Heart right ventricle (tissue), 16 donors: ENCODE measurements at places on chromosomes 4 and X. TPM values are rescaled to one million over a fixed set of nuclear protein-coding genes. Genes with fewer than 3 reads are reported as not detected.

DNA sequence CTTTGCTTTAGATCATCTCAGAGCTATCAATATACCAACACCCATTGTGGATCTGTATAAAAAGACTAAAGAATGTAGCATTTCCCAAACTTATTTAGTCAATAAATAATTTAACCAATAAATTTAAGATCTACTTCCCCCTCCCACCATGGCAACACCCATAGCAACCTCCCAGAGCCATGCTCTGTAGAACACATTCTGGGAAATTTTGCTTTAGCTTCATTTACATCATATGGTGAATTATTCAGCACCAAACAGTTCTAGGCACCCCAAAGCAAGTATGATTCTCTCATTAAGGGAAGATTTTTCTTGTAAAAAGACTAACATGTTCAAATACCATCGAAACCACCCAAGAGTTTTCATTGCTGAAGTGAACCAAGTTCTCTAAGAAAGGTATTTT, 80.5 kb upstream of the GPR34 start:
- no peak for DNase-seq

DNA sequence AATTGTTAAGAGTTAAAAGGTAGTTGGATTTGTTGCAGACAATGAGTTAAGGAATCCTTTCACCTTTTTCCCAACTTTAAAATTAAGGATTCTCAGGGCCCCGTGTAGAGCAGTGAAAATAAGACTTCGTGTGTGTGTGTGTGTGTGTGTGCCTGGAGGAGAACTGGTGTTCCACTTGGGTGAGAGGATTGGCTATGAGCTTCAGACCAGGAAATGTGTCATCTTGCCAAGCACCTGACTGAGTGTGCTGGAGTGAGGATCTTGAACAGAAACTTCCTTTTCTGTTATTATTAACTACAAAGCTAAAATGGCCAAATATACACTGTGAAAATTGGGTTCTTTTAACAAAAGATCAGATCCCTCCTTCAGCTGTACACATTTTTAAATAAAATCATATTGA, 113.1 kb upstream of the VCX2 start:
- DNase-seq, result no peak

The POLN gene
- polyA plus RNA-seq, result 0.97 TPM

DNA sequence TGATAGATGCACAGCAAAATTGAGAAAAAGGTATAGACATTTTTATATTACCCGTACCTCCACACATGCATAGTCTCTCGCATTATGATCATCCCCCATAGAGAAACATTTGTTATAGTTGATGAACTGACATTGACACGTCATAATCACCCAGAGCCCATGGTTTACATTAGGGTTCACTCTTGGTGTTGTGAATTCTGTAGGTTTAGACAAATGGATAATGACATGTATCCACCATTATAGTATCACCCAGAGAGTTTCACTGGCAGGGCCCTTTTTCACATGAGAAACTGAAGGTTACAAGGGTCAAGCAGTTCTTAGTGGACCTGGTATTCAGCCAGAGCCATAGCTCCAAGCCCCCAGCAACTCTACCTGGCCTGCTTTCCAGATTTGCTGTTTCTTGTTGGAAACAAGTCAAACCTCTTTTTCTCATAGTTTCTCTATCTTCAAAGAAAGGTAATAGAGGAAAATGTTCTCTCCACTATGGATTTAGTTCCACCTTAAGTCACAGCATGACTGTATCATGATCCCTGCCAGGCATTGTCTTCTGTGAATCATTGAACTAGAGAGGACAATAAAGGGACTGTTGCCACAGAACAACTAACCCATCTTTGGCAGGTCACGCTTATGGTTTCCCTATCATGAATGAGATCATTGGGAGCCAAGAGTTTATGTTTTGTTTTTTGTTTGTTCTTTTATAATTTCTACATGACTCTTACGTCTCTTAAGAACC, 64.0 kb downstream of the HHIP start:
- no peak for DNase-seq

The PDGFRA gene
- polyA plus RNA-seq, result 8.6 TPM

- DNase-seq, result no peak
These were observed 2.2 kb upstream of the MSANTD1 start for GRCh38 chr4:3246458-3247398.

The ATRX gene
- polyA plus RNA-seq, result 8.1 TPM

- no peak for DNase-seq
These were observed 226.9 kb downstream of the ARHGAP24 start for GRCh38 chr4:85701861-85702321.

DNA sequence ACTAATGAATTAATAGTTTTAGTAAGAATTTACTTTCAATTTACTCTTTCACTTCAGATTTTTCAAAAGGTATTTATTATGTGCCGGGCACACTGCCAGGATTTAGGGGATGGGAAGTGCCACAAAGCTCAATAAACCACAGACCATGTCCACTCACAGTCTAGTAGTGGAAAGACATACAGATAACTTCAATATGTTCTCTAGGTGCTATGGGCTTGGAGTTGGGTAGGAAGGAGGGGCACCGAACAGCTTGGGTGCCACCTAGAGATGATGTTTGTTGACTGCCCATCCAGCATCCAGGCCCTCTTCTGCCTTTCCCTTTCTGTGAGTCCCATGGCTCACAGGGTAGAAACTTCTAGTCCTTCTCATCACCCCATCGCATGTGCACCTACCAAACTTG, 17.8 kb downstream of the MFAP3L start:
- DNase-seq, result no peak

The GDPD2 gene
- polyA plus RNA-seq, result not detected

- no peak for DNase-seq
These were observed 4.7 kb upstream of the ZXDB start for GRCh38 chrX:57587062-57587461.

The STARD8 gene
- 4.7 TPM for polyA plus RNA-seq

DNA sequence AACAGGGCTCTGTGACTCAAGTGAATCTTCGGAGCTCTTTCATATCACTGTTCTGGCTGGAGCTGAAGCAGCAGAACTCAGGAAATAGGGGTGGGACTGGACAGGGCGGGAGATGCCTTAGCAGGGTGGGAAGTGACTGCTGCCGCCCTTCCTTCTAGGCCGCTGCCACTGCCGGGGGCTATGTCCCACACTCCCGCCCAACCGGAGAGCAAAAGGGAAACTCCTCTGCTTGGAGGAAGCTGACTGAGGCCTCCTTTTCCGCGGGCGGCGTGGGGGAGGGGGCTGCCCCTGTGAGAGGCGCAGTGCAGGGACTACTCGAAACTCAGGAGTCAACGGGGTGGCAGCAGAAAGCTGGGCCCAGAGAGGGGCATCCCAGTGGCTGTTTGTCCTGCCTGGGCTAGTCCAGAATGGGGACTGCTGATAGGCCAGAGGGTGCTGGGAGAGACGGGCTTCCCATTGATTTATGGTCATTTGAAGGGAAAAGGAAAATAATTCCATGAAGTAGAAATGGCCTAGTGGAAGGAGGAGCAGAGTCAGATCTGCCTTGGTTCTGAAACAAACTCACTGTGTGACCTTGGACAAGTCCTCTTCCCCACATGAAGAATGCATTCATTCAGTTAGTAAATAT, 36.9 kb downstream of the STARD8 start:
- peak; percentile 73 for DNase-seq

DNA sequence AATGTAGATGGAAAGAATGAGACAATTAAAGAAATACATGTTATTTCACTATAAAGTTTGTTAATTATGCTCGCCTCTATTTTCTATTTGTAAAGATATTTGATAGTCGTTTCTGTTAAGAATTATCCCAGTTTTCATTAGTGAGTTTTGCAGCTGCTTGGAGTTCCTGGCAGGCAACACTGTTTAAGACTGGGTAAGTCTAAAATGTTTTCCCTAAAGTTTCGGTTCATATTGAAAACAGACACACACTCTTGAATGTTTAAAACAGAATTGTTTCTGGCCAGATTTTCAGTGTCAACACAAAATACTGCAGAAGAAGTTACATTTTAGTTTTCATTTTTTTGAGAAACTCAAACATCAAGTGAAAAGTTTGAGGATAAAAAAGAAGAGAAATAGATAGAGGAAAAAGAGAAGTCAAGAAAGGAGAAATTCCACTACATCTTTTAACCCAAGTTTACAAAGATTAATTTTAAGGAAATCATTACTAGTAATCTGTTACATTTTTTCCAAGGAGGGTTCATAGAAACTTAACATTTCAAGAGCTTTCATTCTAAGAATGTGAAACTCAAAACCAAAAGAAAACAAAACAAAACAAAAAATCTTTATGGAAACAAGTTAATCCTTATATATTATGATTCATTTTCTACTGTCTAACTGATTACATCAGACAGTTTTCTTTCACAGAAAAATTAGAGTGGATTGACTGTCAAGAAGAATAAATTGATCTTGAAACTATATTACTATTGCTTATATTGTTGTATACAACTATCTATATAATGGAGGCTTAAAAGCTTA, 305.5 kb downstream of the FAT4 start:
- no peak for DNase-seq

DNA sequence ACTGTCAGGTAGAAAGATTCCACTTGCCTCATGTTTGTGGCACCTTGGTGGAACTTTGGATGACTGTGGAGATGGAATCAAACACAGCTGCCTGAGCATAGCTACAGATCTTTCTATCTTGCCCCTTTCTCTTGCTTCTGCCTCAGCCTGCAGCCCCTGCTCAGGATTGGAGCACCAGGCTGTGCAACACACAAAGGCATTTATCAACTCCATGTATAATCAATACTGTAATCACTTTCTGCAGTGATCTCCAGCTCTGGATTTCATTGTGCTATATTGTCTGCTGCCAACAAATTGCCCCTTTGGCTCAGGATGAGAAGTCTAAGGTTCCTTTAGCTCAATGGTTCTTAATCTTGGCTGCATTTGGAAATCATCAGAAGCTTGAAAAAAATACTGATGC, 86.3 kb upstream of the PRPS1 start:
- DNase-seq, result no peak

The DNAJB14 gene
- 4.7 TPM for polyA plus RNA-seq

The ANK2 gene
- 29.7 TPM for polyA plus RNA-seq

DNA sequence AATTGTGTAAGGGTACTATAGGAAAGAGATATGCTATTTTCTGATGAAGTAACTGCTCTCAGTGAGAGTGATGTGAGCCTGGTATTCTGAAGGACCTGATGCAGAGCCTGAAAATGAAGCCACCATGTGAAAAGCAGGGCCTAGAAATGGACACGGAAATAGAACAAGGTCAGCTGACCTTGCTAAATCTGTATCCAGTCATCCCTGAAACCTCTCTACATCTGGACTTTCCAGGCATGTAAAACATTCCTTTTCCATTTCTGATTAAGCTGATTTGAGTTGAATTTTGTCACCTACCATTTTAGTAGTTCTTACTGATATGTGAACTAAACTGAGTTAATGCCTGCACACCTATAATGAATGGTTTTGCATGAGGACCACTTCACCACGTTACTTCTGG, 72.4 kb upstream of the NEIL3 start:
- no peak for DNase-seq

The CORIN gene
- polyA plus RNA-seq, result 69.9 TPM
